Astrocyte (in vitro differentiated cells and primary cell): ENCODE measurements at places on chromosomes 6 and 20. TPM values are rescaled to one million over a fixed set of nuclear protein-coding genes. Genes with fewer than 3 reads are reported as not detected.

GRCh38 chr6:135008941-135009290 lies 45.7 kb downstream of the HBS1L start:
- no peak for DNase-seq

GRCh38 chr20:41287327-41287726 lies 30.2 kb downstream of the ZHX3 start:
- DNase-seq, result peak; percentile 92

DNA sequence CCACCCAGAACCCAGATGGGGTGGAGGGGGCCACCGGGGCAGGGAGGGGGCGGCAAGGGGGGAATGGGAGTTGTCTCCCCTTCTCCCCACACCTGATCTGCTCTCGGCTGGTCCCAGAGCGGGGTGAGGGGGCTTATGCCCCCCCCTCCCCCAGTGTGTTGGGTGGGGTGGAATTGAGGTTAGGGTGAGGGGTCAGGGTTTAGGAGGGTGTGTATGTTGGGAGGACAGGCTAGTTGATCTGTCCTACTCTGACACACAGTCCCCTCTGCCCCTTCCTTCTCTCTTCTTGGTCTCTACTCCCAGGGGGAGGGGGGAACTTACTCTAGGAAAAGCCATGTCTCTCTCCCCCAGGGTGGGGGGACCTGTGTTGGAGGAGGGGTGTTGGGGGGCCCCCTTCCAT lies 1.9 kb upstream of the ZBTB9 start:
- no peak for DNase-seq

The GABRR1 gene
- not detected in 2 replicates for total RNA-seq

The ZNF391 gene
- total RNA-seq, result 6.0 and 7.2 TPM in 2 replicates

GRCh38 chr6:39861663-39862062 lies 69.5 kb downstream of the DAAM2 start:
- no peak for DNase-seq

- peak; percentile 59 for DNase-seq
Observed at GRCh38 chr6:45378334-45378926, 696 bp upstream of the SUPT3H start.

- DNase-seq, result peak; percentile 56
Observed at GRCh38 chr6:119602215-119603178, 252.9 kb upstream of the MAN1A1 start.

DNA sequence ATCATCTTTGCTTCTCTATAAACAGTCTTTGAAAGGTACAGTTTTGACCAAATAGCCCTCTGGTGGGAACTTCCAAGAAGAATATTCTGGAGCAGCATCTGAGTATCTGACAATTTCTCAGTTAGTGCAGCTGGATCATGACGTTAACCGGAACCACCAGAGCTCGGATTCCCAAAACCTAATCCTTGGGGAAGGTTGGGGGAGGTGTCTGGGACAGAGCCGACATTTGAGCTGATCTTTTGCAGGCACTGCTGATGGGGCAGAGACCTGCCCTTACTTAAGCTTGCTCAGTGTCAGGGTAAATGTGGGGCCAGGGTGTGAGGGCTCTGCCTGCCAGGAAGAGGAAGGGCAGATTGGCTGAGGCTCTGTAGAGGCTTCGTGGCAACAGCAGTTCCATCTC lies 416.6 kb downstream of the DHX35 start:
- DNase-seq, result no peak

The CALHM4 gene
- 0.20 TPM in 1 of 2 replicates, not detected in the other for total RNA-seq

DNA sequence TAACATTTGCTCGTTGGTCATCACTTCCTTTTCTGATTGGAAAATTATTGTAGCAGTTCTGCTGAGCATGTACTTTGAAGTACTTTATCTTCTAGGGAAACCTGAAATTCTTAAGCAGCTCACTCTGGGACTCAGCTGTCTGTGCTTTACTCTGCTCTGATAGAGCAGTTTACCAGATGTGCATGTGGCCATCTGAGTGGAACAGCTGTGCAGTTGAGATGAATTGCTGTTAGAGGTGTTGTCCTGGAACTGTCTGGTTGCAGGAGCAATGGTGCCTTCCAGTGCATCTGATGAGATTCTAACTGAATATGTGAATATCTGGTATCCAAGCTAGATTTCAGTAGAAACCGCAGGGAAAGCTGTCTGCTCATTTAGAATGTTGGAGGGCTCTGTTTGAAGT lies 27.2 kb downstream of the PANK2 start:
- DNase-seq, result no peak

DNA sequence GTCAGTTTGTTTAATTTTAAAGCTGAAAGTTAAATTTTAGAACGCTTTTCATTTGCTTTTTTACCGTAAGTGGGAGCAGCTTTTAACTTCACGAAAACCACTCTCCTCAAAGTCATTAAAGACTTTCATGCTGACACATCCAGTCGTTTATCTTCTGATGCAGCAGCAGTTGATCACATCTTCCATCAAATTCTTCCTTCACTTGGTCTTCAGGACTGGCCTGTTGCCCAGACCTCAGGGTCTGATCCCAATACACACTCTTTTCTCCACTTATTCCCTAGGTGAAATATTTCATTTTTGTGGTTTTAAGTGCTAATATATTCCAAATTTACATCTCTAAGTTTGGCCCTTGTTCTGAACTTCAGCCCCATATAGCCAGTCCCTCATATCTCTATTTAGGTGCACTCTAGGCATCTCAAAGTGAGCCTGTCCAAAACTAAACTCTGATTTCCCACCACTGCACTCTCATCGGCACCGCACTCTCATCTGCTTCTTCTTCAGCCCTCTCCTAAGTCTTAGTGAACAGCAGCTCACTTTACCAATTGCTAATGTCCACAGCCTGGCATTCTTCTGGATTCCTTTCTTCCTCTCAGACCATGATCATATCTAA lies 20.4 kb downstream of the AFDN start:
- DNase-seq, result peak; percentile 74

DNA sequence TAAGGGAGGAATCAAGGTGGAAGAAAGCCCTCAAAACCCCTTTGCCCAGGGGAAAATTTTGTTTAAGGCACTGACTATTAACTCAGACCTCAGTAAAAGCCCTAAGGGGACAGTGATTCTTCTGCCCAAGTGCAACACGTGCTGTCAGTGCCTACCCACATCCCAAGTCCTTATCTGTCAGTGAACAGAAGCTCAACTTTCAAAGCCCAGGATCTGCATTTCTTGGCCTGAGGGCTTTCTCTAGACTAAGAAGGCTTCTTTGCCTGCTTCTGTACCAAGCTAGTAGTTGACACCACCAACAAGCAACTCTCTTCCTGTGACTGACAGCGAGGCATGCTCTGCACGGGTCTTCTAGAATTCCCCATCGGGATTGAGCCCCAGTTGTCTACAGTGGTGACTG lies 416.0 kb upstream of the SPTLC3 start:
- no peak for DNase-seq

The ADAM33 gene
- 2.3 and 3.0 TPM in 2 replicates for total RNA-seq

The SLPI gene
- 0.41 TPM in 1 of 2 replicates, not detected in the other for total RNA-seq

DNA sequence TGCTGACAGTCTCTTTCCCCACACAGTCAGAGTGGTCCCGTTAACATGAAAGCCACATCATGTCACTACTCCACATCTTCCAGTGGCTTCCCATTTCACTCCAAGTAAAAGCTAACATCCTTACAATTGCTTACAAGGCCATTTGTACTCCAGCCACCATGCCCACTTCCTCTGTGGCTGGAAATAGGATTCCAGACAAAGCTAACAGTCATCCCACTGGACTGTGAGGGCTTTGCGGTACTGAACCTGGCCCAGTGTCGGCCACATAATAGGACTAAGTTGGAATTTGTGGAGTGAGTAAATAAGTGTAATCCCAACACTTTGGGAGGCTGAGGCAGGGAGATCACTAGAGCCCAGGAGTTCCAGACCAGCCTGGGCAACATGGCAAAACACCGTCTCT lies 10.9 kb downstream of the CCM2L start:
- no peak for DNase-seq

The LY6G5B gene
- total RNA-seq, result 17.5 and 20.3 TPM in 2 replicates

DNA sequence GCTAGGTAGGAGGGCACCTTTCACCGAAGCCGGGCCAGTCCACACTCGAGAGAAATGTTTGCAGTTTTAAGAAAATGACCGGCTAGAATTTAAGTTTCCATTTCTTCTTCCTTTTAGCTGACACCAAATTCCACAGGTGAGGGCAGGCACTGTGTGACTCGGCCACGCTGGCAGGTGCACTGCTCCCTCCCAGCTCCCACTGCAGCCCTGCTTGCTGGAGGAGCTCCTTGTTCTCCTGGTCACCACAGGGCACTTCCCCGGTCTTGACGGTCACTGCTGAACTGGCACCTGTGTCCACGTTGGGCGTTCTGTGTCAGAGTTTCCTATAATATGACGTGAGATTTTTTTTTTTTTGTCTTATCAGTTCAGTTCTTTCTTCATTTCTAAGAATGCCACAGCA lies 3.6 kb upstream of the KIF25 start:
- no peak for DNase-seq

- DNase-seq, result peak; percentile 80
Observed at GRCh38 chr6:12289933-12290820, at the start of gene EDN1. Gene EDN1, plus strand, starts transcription at chr6:12290361. Its CDS starts 269 bp downstream, at chr6:12290630.

- DNase-seq, result no peak
Observed at GRCh38 chr6:133894795-133895358, 6.0 kb downstream of the TCF21 start.

DNA sequence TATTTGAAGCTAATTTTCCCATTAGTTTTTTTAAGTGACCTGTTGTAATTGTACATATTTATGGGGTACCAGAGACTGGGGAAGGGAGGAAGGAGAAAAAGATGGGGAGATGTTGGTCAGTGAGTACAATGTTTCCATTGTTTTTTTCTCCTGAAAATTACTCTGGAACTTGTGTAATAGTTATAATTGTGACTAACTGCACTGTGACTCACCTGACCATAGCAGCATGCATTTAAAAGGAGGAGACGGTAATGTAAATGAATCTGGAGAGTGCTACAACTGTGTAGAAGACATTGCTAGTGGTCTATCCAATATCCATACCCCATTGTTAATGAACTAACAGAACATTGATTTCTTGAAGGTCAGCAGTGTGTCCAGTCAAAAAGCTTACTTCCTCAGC lies 133.4 kb downstream of the RFPL4B start:
- DNase-seq, result peak; percentile 72

- peak; percentile 36 for DNase-seq
Observed at GRCh38 chr6:75530696-75531095, 37.1 kb upstream of the FILIP1 start.

- DNase-seq, result no peak
Observed at GRCh38 chr6:88748141-88748540, 215.3 kb downstream of the RNGTT start.

The C6orf15 gene
- total RNA-seq, result 4.6 and 6.4 TPM in 2 replicates

The LAMA2 gene
- total RNA-seq, result 1.7 and 1.8 TPM in 2 replicates

The SLC22A2 gene
- not detected in 2 replicates for total RNA-seq

The ANGPT4 gene
- total RNA-seq, result 0.05 and 0.12 TPM in 2 replicates

GRCh38 chr6:125206389-125206788 lies 52.8 kb downstream of the TPD52L1 start:
- no peak for DNase-seq

The PLAGL2 gene
- total RNA-seq, result 14.7 and 15.3 TPM in 2 replicates
